Stimulated activated CD4-positive, alpha-beta T cell treated with anti-CD3 and anti-CD28 coated beads, Interleukin-1b, Interleukin-23, amount 100 ng/mL, for 1 hour (primary cell): ENCODE measurements at places on chromosomes 6 and 20.

- DNase-seq, result no peak
Observed at GRCh38 chr6:101937108-101937507, 543.6 kb downstream of the GRIK2 start.

- DNase-seq, result no peak
Observed at GRCh38 chr6:16712255-16712930, 48.9 kb downstream of the ATXN1 start.

- DNase-seq, result no peak
Observed at GRCh38 chr6:137869549-137870307, 2.7 kb downstream of the TNFAIP3 start.

- DNase-seq, result no peak
Observed at GRCh38 chr6:163308629-163309440, 105.7 kb upstream of the QKI start.

GRCh38 chr6:53737746-53738145, 57.1 kb upstream of the LRRC1 start:
- DNase-seq, result no peak
